ENCODE measurements at places on chromosomes 16 and 17.
A peak's percentile ranks its signal among the peaks of the same experiment; 100 is the strongest.

DNA sequence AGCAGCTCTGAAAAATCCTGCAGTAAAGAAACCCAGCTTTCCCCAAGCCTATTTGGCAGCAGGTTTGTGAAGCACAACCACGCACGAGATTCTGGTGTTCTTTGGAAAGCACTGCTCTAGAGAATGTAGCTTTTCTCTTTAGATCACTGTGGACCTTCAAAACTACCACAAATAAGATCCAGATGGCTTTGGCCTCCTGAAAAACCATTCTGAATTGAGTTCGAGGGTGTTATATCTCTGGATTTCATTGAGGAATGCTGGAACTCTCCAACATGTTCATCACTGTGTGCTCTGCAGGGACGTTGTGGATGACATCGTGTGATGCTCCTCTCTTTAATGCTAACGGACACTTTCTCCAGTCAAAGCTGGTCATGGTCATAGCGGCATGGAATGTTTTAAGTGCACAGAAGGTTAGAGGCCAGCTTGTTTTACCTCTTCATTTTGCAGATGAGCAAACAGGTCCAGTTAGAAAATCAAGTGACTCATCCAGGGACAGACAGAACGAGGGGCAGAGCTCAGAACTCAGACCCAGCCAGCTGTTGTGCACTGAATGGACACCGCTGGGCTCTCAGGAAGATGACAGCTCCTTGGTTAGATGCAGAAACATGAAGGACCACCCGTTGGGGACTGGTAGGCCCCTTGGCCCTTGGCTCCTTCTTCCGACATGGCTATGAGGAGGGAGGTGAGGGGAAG is 37.2 kb downstream of the CCDC42 start:
- no peak for DNase-seq

DNA sequence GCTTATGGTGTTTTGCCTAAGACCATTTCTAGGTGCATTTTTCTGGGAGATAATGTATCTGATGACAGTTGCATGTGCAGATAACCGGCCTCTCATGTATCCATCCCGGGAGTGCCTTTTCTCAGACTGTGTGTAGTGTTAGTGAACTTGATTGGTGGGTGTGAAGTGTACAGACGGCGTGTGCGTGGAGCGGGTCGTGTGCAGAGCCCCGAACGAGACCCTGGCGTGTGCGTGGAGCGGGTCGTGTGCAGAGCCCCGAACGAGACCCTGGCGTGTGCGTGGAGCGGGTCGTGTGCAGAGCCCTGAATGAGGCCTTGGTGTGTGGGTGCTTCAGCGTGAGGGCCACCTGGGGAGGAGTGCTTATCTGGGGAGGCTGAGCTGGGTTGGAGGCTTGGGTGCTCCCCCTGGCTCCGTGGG is 28.9 kb upstream of the ZNF750 start:
- no peak for DNase-seq

DNA sequence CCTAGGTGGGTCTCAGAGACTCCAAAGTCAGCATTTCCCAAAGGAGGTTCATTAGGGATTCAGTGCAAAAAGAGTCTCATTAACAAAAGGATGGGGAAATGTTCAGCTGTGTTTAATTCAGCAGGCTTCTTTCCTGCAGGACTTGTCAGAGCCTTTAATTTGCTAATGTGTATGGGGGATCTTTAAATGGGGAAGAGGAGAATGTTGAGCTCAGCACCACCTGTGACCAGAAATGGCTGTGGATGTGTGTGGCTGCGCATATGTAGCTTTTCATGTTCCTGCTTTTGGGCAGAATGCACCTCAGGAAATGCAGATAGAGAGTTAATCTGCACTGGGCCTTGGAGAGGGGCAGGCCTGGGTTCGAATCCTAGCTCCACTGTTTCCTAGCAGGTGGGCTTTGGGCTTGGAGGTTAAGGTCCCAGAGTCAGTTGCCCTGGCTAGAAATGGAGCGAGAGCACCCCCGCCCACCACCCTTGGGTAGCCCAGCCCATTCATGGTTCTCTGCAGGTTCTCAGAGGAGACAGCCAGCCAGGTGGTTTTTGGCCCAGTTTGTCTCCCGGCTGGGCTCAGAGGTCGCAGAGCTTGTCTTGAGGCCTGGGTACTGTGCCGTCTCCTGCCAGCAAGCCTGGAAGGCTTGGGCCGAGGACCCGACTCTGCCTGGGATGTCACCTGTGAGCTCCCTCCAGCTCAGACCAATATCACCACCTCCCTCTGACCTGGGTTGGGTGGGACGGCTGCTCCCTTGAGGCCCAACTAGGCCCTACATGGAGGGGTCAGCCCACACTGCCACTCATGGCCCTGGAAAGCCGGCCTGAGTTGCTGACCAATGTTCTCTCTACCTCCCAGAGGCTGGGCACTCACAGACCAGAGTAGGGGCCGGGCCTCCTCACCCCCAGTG is 9.3 kb downstream of the ADCY7 start:
- no peak for DNase-seq

GRCh38 chr16:87874639-87875427 is 5.5 kb upstream of the SLC7A5 start:
- DNase-seq = no peak

- no peak for DNase-seq
Observed at GRCh38 chr17:42559075-42559474, 2.9 kb upstream of the COASY start.

DNA sequence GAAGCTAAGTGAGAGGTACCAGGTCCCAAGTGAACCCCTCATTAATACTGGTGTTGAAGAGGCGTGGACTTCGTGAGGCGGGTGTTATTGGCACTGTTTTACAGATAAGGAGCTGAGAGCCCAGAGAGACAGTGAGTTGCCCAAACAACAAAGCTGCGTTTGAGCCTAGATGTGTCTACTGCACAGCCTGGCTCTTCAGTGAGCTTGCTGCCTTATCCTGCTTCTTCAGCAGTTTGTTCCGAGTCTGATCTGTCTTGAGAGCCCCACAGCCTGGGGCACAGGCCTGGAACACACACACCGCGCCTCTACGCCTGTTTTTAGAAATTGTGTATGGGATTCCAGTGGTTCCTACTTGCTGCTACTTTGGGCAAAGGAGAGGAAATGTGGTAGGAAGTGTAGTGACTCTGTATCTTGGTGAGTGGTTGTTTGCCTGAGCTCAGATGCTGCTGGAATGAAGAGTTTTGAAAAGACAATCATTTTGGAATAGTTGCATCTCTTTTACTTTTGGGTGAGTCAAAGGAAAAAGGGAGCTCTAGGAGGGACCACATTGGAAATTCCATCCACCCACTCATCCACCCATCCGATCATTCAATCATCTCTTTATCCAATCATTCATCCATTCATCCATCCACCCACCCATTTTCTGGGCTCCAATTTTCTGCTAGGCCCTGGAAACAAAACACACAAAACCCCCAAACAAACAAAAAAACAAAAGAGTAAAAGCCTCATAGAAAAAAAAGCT is 22.3 kb upstream of the PLCG2 start:
- no peak for DNase-seq

GRCh38 chr16:65817066-65817465 is 549.4 kb upstream of the CDH5 start:
- no peak for DNase-seq

DNA sequence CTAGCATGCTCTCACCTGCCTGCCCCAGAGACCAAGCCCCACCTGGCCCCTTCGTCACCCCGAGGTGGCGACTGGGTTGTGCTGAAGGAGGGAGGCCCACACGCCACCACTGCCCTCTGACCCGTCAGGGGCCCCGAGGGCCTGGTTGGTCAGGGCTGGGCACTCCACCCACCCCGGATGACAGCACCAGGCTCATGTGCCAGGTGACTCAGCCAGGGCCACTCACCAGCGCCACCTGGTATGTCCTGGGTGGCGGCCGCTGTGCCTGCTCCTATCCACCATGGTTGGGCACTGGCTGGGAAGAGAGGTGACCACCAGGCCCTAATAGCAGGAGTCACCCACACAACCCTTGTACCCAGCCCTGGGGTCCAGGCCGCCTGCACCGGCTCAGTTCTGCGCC is 68.9 kb downstream of the JPH3 start:
- no peak for DNase-seq

DNA sequence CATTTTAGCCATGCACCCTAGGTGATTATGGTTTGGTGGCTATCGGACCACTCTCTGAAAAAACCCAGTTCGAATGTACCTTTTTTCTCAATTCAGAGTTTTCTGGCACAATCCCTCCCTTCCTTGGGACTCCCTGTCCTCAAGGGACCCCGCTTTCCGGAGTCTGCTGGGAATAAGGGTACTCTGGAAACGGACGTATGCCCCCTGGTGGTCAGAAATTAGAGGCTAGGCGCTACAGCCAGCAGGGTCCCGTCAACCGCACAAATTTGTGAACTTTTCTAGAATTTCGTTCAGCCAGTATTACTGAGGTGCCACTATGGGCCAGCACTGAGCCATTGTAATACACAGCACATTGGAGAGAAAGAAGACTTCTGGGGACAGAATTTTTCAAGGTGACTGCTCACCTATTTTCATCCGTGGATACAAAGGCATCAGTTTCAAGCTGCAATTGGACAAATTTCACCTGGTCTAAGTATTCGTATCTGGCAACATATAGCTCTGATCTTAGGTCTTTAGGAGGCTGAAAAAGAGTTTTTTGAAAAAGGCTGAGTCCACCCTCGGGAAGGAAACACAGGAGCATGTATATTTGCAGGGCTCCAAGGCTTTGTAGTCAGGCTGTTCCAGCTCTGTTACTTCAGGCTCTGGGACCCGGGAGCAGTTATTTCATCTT is 27.1 kb upstream of the CRYBA1 start:
- peak; percentile 54 for DNase-seq

- no peak for DNase-seq
Observed at GRCh38 chr16:85622683-85623082, 9.6 kb downstream of the GSE1 start.

DNA sequence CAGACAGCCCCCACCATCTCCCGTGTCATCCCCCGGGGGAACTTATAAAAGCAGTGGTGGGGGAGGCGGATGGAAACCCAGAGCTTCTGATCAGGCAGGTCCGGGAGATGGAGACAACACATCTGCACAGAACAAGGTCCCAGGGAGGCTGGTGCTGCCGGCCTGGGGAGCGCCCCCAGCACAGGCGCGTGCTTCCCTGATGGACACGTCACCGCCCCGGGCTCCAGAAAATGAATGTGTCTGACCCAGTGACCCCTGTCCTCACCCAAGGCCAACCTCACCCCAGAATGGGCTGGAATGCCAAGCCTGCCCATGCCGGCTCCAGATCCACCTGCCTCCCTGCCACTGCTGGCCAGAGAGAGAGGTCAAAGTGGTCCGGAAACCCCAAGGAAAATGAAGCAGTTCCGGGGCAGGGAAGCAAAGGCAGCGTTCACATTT is 12.5 kb downstream of the SLC7A5 start:
- no peak for DNase-seq

GRCh38 chr17:72726936-72727335 is 365.6 kb downstream of the SLC39A11 start:
- no peak for DNase-seq

DNA sequence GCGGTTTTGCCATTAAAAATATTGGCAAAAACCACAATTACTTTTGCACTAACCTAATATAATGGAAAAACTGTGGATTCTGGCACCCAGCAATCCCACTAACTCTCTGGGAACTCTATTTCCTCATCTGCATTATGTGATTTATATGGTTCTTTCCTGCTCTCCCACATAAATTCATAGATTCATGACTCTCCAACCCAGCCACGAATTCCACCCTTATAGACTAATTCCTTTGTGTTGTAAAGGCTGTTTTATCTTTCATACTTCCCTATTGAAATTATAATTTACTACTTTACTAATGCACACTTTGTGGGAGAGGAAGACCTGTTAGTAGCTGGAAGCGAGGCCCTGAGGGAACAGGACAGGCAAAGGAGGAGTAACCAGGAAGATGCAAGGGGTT is 88.4 kb upstream of the GNAO1 start:
- DNase-seq = no peak

DNA sequence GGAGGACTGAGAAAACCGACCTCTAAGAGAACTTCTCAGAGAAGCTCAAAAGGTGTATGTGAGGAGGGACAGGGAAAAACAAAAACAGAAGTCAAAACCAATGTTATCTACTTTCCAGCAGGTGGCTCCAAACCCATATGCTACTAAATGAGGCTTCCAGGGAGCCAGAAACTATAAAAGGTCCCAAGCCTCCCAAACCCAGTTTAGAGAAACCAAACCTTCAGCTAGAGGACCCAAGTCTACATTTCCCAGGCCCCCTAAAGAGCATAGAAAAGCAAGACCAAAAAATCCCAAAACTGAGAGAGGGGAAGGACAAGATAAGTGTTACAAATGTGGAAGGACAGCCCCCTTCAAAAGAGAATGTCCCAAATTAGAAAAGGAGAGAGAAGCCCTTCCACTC is 3.7 kb downstream of the HPR start:
- no peak for DNase-seq

DNA sequence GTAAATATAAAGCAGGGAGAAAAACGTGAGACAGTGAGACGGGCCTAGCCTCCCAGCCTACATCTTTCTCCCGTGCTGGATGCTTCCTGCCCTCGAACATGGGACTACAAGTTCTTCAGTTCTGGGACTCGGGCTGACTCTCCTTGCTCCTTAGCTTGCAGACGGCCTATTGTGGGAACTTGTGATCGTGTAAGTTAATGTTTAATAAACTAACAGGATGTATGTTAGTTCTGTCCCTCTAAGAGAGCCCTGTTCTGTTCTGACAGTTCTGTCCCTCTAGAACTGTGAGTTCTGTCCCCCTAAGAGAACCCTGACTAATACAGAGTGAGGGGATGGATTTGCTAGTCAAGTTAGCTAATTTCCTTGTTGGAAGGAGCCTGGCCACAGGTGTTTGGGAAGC is 16.7 kb upstream of the MYH10 start:
- DNase-seq = no peak

DNA sequence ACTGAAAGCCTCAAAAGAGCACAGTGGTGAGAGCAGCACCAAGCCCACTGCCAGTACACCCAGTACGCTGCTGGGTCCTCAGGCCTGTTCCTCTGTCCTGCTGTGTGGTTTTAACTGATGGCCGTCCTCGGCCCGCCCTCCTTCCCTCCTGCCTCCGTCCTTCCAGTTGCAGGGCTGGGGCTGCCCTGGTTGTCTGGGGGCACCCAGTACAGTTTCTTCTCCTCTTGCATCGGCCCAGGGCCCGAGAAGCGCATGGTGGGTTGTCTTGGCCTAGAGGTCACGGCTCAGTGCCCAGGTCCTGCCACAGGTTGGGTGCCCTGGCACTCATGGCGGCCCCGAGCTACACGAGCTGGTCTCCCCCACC is 70.8 kb upstream of the KCTD5 start:
- no peak for DNase-seq

- DNase-seq = no peak
Observed at GRCh38 chr17:73820686-73821448, 176.6 kb upstream of the SDK2 start.
